ENCODE measurements at places on chromosomes 1 and 21. TPM values are rescaled to one million over a fixed set of nuclear protein-coding genes. Genes with fewer than 3 reads are reported as not detected.

The KCNH1 gene
- total RNA-seq: 1.7 TPM

The SLC9C2 gene
- not detected for total RNA-seq

The MRPS6 gene
- 37.4 TPM for total RNA-seq

The C4BPA gene
- total RNA-seq: 0.52 TPM

The FBXO2 gene
- total RNA-seq: 8.4 TPM

The CCDC27 gene
- not detected for total RNA-seq

The CNR2 gene
- total RNA-seq: 0.02 TPM

The KISS1 gene
- 0.45 TPM for total RNA-seq

The DCST1 gene
- not detected for total RNA-seq

The RNU1-1 gene
- total RNA-seq: not detected

The OR2L5 gene
- not detected for total RNA-seq

The C1orf74 gene
- 1.6 TPM for total RNA-seq

The SAMD11 gene
- total RNA-seq: 16.9 TPM

The CFHR2 gene
- total RNA-seq: not detected

The LIPI gene
- not detected for total RNA-seq
